ENCODE measurements at places on chromosomes 5 and 9.

- DNase-seq, result no peak
Observed at GRCh38 chr5:83209963-83210362, 132.6 kb downstream of the XRCC4 start.

GRCh38 chr9:121242219-121242958 is 25.6 kb upstream of the GSN start:
- DNase-seq, result no peak

- DNase-seq, result no peak
Observed at GRCh38 chr5:132181011-132181629, 46.5 kb downstream of the P4HA2 start.

- DNase-seq, result no peak
Observed at GRCh38 chr9:126902210-126902609, 12.4 kb upstream of the RALGPS1 start.

GRCh38 chr5:143635146-143635752 is 176.7 kb upstream of the HMHB1 start:
- no peak for DNase-seq

DNA sequence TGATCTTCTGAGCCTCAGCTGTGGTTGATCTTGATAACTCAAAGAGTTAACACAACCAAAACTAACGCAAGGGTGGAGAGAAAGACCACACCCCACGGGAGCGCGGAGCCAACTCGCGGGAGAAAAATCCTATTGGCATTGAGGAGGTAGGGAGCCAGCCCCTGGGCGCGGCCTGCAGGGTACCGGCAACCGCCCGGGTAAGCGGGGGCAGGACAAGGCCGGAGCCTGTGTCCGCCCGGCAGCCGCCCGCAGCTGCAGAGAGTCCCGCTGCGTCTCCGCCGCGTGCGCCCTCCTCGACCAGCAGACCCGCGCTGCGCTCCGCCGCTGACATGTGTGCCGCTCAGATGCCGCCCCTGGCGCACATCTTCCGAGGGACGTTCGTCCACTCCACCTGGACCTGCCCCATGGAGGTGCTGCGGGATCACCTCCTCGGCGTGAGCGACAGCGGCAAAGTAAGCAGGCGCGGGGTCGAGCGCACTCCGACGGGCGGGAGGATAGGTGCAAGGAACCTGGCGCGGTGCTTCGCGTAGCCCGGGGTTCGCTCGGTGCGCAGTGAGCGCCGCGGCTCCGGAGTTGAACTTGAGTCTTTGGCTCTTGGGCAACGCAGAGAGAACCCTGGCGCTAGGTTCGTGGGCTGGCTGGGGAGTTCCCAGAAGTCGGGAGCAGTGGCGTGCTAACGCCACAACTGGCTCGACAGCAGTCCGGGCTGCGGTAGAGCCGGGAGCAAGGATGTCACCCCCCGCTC is at the start of gene GDA:
Gene GDA (plus strand): TSS at position 210 of the 745 bp plus-strand sequence. CDS start 120 bp downstream, at position 330.
- no peak for DNase-seq

- no peak for DNase-seq
Observed at GRCh38 chr5:40988746-40989510, 79.6 kb downstream of the C7 start.

DNA sequence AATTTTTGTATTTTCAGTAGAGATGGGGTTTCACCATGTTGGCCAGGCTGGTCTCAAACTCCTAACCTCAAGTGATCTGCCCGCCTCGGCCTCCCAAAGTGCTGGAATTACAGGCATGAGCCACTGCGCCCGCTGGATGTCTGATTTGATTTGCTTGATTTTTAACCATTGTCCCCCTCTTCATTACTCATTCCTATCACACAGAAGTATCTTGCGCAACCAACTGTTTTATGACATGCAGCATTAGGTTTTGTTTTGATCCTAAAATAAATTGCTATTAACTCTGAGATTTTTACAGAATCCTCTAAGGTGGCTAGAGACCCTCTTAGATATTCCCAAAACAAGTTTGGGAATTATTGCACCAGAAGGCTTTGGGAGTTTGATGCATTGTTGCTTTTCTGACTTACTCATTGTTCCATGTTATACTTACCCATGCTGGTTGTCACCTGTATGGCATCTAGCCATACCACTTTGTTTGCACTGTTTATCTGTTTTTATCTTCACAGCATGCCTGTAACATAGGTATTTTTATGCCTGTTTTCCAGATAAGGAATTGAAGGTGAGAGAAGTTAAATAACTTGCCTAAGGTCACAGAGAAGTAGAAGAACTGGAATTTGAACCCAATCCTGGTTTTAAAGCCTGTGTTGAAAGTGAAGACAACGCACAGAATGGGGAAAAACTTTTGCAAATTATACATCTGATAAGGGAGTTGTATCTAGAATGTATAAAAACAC is 35.9 kb upstream of the PWWP2A start:
- DNase-seq, result no peak

- DNase-seq, result no peak
Observed at GRCh38 chr5:155066886-155067595, 53.5 kb downstream of the KIF4B start.

GRCh38 chr5:90803381-90803780 is 244.8 kb downstream of the ADGRV1 start:
- no peak for DNase-seq

- no peak for DNase-seq
Observed at GRCh38 chr5:133035224-133035623, 8.9 kb upstream of the ZCCHC10 start.

DNA sequence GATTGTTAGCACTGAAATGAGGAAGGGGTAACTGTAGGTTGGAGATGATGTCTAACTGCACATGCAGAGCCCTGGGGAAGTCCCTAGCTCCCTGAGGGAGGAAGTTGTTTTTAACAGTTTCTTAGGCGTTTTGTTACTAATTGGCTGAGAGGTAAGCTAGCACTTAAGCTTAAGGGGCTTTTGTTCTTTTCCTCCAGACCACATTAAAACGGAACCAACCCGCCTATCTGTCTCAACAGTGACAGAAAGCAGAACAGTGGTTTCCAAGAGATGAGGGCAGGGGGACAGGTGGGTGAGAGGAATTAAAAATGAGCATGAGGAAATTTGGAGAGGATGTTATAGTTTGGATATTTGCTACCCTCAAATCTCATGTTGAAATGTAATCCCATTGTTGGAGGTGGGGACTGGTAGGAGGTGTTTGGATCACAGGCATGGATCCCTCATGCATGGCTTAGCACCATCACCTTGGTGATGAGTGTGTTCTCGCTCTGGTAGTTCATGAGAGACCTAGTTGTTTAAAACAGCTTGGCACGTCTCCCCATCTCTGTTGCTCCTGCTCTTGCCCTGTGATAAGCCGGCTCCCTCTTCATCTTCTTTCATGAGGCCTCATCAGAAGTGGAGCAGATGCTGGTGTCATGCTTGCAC is 38.9 kb downstream of the LYRM7 start:
- DNase-seq, result peak; percentile 77

DNA sequence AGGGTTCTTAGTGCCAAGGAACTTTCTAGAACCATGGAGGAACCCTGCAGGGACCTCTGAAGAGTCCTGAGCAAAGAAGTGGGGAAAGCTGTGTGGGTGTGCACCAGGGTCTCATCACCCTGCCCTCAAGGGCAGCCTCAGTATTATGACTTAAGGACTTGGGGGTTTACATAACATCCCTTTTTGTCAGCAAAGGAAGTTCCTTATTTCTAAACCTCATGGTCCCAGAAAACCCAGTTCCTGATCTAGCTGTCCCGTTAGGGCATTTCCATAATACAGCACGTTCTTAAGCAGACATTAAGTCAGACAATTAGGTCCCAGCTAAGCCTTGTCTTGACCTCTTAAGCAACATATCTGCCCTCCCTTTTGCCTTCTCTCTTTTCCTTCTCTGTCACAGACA is 57.3 kb downstream of the DAPK1 start:
- no peak for DNase-seq

DNA sequence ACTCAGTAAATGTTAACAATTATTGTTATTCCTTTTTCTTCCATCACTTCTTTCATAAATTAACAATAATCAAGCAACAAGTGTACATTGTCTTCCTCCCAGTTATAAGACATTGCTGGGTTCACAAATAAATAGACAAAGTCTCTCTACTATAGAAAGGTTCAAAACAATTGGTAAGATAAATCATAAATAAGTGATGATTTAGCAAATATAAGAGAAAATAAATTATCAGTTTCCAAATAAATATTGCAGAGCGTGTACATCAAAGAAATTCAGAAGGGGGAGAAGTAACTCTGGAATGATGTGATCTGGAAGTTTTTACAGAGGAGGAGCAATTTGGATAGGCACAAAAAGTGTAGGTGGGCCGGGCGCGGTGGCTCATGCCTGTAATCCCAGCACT is 114.2 kb downstream of the BASP1 start:
- DNase-seq, result no peak

DNA sequence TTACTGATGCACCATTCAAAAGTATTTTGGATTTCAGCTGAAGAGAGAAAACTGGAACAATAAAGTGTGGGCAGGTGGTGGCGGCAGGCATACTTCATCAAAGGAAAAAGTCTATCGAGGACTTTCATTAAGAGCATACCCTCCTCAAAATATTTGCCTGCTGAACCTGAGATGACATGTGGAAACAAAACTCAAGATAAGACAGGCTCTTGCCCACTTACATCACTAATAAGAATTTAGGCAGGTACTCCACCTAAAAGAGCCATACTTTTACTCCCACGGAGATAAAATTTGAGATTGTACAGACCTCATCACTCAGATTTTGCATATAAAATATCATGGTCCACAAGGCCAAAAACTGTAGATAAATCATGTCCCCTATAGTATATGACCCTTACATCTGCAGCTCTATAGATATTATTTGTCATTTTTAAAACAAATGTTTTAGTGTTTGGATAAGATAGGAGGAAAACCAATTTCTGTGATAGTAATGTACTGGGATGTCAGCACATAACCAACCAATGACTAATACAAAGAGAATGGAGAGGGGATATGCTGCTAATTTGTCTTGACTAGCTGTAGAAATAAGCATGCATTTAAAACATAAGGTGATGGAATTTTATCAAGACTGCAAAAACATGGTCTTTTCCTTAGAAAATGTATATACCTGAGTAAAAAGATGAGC is 730.6 kb upstream of the ZNF608 start:
- no peak for DNase-seq

DNA sequence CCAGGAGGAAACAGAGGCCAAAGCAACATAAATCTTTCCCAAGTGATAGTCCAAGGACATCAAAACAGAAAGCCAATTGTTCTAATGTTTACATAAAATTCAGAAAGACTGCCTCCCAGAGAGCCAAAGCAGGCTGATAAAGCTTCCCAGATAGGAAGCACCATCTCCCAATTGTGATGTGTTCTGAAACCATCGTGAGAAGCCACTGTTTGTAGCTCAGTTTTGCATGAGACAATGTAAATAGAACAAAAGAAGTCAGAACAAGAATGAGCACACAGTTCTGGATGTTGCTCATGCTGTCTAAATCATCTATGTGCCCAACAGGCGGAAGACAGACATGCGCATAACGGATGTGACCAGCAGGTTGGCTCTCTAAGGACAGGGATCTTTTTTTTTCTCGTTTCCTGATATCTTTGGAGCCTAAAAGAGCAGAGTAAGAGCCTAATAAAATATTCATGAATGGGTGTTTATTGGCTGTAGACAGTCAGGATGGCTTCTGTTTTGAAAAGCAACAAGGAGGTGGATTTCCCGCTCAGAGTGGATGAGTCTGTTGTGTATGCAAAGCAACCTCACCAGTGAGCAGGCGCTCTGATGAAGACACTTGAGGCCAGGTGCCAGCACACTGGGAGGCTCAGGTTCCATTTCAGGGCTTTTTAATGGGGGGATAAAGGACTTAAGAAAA is 113.6 kb downstream of the GNA14 start:
- DNase-seq, result no peak

- DNase-seq, result no peak
Observed at GRCh38 chr5:181198905-181199519, 6.0 kb downstream of the TRIM7 start.

DNA sequence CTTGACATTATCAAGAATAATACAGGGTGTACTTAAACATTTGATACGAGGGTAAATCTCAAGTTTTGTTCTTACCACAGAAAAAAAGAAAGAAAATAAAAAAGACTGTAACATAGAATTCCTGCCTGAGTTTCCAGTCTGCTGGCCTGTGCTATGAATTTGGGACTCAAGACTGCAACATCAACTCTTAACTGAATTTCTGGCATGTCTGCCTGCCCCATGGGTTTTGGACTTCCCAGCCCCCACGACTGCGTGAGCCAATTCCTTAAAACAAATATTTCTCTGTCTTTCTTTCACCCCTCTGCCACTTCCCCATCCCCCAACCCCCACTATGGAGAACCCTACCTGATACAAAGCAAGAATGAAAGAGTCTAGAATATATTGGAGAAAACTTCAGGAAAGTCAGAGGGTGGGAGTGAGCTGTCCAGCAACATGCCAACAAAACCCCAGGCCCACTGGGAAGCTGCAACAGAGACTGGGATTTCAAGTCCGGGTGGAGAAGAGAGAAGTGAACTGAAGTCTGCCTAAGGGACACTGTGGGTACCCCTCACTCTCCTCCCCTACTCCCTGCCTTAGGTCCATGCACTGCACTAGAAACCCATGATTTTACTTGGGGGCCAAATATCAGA is 43.0 kb downstream of the MARCHF3 start:
- no peak for DNase-seq

GRCh38 chr5:152462021-152462721 is 57.1 kb upstream of the NMUR2 start:
- no peak for DNase-seq

DNA sequence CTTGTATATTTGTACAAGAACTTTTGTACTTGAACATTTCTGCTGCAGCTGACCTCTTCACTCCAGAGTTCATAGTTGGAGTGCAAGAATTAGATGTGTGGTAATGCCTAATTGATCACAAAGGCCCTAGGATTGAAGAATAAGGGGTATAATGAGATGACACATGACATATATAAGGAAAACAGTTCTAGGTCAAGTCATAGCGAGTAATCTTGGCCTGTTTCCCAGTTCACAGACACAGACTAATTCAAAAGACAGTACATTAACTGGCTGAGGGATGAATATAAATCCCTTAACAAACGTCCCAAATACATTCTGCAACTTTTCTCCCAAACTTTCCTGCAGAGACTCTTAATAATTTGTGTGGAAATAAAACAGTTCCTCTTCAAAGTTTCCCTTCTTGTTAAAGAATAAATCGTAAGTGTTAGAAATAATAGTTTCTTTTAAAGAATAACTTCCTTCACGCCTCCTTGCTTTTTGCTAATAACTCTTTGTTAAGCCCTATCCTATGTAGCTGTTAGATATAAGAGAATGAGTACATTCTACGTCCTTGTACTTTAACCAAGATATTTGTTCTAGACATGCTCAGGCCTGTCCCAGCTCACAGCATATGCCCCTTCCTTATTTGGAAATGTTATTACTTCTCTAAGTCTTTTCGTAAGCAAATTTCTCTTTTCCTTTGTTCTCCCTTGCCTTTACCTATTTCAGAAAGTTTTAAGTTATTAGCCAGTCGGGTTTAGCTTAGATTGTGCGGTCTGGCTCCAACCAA is 556.4 kb upstream of the CTNND2 start:
- DNase-seq, result no peak

- no peak for DNase-seq
Observed at GRCh38 chr5:175714479-175715085, 56.7 kb downstream of the HRH2 start.

GRCh38 chr5:65916066-65916465 is 10.3 kb upstream of the ERBIN start:
- DNase-seq, result no peak
